ENCODE measurements at places on chromosomes 6 and 20.
A peak's percentile ranks its signal among the peaks of the same experiment; 100 is the strongest.

GRCh38 chr20:53162251-53162835, 190.2 kb downstream of the TSHZ2 start:
- DNase-seq, result peak; percentile 86

DNA sequence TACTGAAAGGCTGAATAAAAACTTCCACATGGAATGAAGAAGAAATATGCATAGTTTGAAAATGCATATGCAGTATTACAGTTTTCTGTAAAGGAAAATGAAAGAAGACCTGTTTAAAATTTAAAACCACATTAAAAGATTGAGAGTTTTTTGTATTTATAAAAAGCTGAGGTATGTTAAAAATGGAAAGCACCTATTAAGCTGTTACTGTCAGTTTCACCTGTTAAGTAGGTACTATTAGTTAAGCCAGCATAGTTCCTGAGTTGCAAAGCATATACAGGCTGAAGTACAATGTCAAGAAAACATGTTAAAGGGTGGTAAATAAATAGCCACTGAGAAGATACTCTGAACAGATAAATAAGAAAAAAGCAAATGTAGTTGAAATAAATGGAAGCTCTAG, 69.9 kb downstream of the ATXN1 start:
- no peak for DNase-seq

DNA sequence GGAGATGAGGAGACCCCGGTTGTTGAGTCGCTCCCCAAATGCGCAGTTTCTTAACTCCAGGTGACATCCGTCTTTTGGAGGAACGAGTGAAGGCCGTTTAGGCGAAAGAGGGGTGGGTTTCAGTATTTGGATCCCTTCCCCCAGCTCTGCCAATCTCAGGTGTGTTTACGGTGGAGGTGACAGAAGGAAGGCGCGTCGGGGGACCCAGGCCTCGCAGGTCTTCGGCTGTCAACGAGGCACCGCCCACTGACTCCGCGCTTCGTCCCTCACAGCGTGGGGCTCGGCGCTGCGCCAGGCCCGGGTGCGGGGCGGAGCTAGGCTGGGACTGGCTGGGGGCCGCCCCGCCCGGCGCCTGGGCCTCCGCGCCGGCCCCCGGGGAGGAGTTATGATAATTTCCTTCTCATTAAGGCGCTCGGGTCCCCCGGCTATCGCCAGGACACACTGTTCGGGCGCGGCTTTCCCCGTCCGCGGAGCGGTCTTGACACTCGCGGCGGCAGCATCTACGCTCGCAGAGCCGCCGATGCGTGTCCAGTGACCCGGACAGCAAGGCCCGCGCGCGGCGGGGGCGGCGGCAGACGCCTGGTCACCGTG, at the start of gene TFAP2C:
Gene TFAP2C (plus strand): TSS at position 434 of the 591 bp plus-strand sequence. CDS start 239 bp downstream, outside the sequence.
- DNase-seq, result peak; percentile 90

GRCh38 chr6:56595490-56596122, 47.1 kb downstream of the DST start:
- DNase-seq, result peak; percentile 73

- DNase-seq, result peak; percentile 17
These were observed 868 bp downstream of the MC3R start for GRCh38 chr20:56249244-56249955.

GRCh38 chr6:70375882-70376281, 37.4 kb upstream of the FAM135A start:
- no peak for DNase-seq

- peak; percentile 8 for DNase-seq
These were observed 33.5 kb downstream of the CFAP61 start for GRCh38 chr20:20085812-20086211.

GRCh38 chr6:64672131-64672530, 1034.9 kb downstream of the EYS start:
- DNase-seq, result no peak

DNA sequence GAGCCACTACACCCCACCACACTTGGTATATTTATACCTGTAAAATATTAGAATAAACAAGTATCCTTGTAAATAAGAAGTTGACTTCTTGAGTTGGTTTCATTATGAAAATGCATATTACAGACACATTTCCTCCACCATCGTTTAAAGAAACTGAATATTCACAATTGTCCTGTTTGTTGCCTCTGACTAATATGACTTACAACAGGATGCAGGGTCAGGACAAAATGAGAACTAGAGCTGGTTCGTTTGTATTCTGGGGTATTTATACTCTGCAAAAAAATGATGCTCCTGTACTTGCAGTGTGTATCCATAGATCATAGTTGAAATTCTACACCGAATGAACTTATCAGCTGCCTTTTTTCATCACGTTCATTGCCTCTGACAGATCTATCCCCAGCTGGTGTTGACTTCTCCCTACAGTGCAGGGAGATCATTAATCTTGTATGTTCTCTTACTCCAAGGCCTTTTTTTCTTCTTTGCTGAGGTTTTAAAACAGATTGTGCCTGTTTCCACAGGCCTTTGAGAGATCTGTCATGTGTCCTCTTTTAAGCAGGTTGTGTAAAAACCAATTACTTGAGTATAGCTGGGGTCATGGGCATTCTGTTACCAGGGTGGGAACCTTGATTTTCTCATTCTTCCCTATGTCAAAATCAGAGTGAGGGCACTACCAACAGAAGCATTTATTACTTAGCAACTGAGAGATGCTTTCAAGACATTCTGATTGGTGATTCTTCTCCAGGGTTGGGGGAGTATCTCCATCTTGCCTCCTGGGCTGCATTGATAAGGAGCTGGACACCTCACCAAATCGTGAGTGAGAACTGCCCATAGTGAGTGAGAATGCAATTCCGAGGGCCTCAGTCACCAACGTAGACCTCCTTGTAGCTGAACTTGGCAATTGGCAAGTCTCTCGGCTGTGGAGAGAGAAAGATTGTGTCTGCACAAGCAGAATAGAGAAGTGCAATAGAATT, 78.8 kb upstream of the CD83 start:
- DNase-seq, result no peak

DNA sequence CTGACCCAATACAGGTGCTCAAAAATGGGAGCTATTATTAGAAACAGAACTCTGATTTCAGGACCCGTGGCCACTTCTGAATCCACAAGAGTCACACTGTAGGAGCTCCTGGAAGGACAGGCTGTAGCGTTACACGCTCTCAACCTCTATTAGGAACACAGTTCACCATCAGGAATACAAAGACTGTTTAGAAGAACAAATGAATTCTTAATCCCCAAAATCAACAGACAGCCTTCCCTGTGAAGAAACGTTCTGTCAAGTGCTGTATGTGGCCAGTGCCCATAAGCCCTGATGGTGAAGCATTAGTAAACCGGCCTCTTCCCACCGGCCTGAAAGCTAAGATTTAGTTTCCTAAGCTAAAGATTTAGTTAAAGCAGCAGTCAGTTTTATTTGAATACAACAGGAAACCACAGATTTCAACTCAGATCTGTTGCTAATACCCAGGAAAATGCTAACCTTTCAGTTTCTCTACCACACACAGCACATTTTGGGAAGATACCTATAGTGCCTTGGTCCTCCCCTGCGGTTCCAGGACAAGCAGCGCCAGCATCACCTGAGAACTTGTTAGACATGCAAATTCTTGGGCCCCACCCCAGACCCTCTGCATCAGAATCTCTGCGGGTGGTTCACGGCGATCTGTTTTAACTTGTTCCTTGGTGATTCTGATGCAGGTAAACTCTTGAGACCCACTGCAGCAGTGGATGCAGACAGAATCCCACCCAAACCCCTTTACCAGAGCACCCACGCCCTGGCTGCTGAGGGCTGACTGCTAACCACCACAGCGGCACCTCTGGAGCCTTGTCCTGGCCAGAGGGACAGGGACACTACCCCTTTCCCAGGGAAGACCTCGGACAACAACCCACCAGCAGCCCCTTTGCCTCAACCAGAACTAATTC, 33.4 kb downstream of the MTRES1 start:
- no peak for DNase-seq

- no peak for DNase-seq
These were observed 11.8 kb downstream of the ZBTB24 start for GRCh38 chr6:109471105-109471810.

GRCh38 chr20:25672659-25673235, 23.9 kb downstream of the ZNF337 start:
- no peak for DNase-seq

- peak; percentile 79 for DNase-seq
These were observed 25.1 kb downstream of the CAP2 start for GRCh38 chr6:17418281-17419188.

GRCh38 chr20:10297684-10298240, 79.1 kb downstream of the SNAP25 start:
- no peak for DNase-seq

DNA sequence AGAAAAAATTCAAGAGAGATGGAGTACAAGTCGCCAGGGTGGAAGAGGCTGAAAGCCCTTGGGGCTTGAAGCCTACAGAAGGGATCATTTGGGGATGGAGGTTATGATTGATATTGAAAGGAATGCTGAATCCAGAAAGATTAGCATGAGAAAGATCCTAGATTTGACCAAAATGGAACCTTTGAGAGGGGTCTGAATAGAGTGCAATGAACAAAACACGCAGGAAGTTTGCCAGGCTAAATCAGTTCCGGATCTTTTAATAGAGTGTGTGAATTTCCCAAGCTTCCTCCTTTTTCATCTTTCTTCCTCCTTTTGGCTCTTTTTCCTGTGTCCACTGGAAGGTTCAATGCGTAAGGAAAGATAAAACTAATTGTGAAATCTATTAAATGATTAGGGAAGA, 15.3 kb downstream of the IPCEF1 start:
- DNase-seq, result peak; percentile 25

- no peak for DNase-seq
These were observed 143.2 kb downstream of the MBOAT1 start for GRCh38 chr6:20069021-20069522.

DNA sequence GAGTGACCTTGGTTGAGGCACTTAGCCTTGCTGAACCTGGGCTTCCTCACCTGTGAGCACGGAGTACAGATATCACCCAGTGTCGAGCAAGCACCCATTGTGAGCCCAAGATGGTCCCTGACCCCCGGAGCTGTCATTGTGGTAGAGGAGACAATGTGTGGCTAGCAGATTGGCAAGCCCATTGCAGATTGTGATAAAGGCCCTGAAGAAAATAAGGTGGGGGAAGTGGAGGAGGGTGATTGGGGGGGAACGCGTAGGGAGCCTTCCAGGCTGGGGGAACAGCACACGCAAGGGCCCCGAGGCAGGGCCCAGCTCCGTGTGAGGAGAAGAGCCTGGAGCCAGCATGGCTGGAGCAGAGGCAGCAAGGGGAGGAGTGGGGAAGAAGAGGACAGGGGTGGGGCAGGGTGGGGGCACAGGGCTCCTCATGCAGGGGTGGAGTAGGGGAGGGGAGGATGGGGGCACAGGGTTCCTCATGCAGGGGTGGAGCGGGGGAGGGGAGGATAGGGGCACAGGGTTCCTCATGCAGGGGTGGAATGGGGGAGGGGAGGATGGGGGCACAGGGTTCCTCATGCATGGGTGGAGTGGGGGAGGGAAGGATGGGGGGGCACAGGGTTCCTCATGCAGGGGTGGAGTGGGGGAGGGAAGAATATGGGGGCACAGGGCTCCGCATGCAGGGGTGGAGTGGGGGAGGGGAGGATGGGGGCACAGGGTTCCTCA, 7.0 kb downstream of the CEBPB start:
- DNase-seq, result no peak

- peak; percentile 9 for DNase-seq
These were observed 1026.6 kb downstream of the EYS start for GRCh38 chr6:64680446-64680845.

DNA sequence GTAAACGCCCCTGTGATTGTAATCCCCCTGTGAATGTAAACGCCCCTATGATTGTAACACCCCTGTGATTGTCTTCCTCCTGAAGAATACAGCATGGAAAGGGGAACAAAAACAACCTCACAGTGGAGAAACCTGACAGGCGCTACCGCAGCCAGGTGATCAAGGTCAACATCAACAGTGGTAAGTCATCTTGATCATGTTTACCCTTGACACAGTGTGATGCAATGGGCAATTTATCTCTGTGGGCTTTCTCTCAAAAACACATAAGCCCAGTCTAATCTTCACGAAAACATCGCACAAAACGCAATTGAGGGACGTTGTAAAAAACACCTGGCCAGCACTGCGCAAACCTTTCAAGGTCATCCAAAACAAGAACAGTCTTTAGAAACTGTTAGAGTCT, 277.2 kb downstream of the PRKN start:
- DNase-seq, result no peak

GRCh38 chr6:105601541-105602236, 198.8 kb upstream of the PREP start:
- DNase-seq, result peak; percentile 84

DNA sequence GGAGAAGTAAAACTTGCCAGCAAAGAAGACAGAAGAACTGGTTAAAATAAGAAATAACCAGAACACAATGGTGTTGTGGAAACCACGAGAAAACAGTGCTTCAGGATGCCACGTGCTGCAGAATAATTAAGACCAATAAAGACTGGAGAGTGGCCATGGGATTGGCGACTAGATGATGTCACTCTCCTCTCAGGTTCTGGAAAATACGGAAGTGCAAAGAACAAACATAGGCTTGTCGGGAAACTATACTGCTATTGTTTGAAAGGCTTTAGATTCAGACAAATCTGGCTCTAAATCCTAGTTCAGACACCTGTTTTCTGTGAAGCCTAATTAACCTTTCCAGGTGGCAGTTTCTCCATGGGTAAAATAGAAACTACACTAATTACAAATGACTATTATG, 138.4 kb upstream of the STXBP5 start:
- no peak for DNase-seq

GRCh38 chr20:32991383-32991782, 12.8 kb downstream of the SUN5 start:
- no peak for DNase-seq

GRCh38 chr6:80608881-80609280, 502.4 kb downstream of the BCKDHB start:
- peak; percentile 55 for DNase-seq

DNA sequence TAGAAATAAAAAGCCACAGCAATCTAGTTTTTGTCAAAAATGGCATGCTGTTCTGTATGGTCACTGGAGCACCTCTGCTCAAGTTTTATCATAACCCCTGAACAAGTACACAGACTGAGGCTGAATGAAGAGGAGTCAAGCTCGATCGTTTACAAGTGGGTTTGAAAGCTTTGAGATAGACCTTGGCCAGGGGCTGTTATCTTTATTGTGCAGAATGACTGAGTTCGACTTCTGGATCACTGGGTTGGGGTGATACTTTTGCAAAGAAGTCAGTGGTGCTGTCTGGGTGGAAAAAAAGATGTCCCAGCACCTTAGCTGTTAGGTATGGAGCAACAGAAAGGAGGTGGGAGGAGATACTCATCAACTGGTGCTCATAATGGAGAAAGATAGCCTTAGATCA, 446.0 kb downstream of the HACE1 start:
- no peak for DNase-seq

DNA sequence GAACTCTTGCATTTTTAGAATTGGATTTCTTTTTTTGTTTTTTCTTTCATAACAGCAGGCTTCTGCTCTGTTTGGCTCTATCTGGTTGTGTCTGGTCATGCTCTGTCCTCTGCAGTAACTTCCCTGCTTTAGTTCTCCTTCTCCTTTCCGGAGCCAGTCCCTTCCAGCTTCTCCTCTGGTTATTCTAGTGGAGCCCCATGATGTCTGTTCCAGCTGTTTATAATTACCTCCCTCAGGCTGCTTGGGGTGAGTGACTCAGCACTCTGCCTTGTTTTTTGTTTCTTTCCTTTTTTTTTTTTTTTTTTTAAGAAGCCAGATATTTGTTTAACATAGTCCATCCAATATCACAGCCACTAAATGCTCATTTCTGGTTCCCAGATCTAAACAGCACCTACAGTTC, 409.6 kb downstream of the MAFB start:
- DNase-seq, result peak; percentile 19
